ENCODE measurements at places on chromosomes 4 and X.

- DNase-seq = no peak
These were observed 133.3 kb upstream of the PCDH7 start for GRCh38 chr4:30586850-30587249.

DNA sequence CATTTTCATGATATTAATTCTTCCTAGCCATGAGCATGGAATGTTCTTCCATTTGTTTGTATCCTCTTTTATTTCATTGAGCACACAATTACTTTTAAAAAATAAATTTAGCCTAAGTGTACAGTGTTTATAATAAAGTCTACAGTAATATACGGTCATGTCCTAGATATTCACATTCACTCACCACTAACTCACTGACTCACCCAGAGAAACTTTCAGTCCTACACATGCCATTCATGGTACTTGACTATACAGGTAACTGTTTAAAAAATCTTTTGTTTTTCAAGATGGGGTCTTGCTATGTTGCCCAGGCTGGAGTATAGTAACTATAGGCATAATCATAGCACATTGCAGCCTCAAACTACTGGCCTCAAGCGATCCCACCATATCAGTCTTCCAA is 348.1 kb downstream of the RAPGEF2 start:
- no peak for DNase-seq

DNA sequence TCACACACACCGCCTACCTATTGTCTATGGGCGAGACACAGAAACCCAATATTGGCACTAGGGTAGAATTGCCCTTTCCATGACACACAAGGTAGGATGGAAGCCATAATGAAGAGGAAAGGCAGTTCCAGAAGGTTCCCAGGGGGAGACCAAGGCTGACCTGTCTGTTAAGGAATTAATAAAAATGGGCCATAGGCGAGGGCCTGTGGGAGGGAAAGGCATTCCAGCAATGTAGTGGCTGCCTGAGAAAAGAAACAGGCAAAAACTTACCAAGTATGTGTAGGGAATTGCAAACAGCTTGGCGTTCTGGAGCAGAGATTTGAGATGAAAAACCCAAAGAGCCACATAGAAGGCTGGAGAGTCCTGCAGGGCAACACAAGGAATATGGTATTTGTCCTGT is 19.1 kb downstream of the MAGED2 start:
- no peak for DNase-seq

DNA sequence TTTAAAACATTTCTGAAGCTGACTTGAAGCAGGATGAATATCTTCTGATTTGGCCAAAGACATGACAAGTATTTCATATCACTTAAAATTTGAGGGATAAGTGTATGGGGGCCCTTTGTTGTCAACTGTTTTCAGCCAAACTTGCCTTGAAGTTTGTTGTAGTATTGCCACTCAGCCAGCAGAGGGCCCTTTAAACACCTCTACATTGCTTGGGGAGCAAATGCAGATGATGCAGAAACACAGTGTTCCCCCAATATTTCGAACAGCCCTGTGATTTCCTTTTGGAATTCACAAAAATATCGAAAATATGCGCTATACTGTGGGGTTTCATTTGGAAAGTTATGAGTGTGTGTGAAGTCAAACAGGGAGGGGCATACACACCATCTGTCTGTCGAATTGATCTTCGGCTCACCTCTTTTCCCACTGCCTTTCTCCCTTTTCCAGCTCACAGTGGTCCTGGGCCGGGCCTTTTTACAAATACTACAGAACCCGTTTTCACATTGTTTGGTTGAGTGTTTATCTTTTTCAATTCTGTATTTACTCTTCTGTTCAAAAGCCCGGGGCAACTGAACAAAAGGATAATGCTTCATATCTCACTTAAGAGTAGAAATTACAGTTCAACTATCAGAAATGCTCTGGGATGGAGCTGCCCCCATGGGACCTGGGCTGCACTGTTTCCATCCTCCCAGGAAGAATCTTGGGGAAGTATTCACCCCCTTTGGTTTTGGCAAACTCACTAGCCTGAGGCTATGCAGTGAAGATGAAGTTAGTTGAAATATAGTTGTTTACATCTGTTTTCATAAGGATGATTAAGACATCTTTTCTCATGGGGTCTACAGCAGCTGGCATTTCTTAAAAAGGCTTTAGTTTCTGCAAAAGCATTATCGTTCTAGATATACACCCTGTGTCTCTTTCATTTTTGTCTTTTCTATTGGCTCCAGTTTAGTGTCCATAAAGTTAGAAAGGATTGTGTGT is 137.6 kb downstream of the EGF start:
- DNase-seq = no peak

GRCh38 chrX:13428053-13428786 is 108.4 kb upstream of the ATXN3L start:
- no peak for DNase-seq

DNA sequence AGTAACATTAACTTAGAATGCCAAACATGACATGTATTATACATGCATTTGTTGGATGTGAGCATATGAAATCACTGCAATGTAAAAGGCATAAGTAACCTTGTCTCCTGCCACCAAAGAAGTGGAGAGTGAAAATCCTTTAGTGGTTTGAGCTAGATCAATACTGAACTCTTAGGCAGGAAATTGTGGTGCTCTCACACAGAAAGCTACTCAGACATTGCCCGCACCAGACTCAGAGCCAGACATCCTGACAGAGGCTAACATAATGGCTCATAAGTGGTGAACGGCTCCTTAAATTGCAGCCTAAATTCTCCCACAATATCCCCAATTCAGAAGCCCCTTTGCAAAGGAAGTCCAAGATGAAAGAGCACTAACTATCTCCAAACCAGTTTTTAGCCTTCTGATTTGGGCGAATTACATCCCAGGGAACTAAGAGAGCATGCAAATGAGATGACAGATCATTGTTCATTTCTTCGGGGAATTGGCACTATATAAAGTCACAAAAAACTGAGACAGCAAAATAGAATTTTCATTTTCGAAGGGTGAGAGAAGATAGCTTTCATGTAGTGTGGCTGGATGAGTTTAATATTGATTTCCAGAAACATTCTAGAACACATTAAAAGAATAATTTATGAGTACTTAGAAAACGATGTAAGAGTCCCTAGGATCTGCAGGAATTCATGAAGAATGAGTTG is 233.6 kb upstream of the RPS6KA3 start:
- peak; percentile 11 for DNase-seq

DNA sequence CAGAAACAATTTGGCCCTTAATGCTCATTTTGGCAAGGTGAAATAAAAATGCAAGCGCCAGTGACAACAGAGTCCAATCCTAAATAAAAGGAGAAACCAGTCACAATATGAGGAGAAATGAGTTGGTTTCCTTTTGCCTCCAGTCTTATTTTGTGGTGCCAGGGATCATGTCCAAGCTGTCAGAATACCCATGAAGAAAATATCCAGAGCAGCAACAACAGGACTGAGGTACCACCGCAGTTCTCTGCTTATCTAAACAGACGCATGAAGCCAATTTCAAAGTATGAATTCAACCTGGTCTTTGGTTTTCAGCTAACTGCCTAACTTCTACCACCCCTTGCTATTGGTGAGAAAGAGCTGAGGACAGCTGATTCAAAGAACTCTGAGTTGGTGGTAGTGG is 199.9 kb upstream of the MAGEB2 start:
- no peak for DNase-seq

GRCh38 chr4:26183017-26183416 is 137.8 kb upstream of the RBPJ start:
- DNase-seq = no peak

- no peak for DNase-seq
These were observed 211.2 kb upstream of the POF1B start for GRCh38 chrX:85590638-85591037.

GRCh38 chr4:19540859-19541540 is 710.7 kb upstream of the SLIT2 start:
- DNase-seq = no peak

GRCh38 chr4:128840711-128841318 is 31.3 kb downstream of the JADE1 start:
- DNase-seq = no peak

GRCh38 chr4:113638562-113638832 is 123.0 kb downstream of the CAMK2D start:
- no peak for DNase-seq

DNA sequence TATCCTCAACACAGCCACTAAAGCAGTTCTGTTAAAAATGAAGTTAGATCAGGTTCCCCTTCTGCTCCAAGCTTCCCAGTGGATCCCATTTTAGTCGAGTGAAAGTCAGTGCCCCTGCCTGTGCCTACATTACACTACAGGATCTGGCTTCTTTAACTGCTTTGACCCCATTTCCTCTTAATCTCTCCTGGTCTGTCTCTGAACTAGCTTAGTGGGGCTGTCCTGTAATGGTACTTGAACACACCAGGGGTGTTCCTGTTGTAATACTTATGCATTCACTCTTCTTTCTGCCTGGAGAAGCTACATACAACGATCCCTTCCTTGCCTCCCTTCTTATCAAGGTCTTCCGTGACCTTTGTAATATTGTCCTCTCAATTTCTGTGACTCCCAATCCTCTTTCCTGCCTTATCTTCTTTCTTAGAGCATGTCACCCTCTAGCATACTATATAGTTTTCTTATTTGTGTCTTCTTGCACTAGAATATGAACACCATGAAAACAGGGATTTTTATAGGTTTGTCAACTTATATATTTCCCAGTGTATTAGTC is 16.7 kb downstream of the ARSJ start:
- DNase-seq = no peak

DNA sequence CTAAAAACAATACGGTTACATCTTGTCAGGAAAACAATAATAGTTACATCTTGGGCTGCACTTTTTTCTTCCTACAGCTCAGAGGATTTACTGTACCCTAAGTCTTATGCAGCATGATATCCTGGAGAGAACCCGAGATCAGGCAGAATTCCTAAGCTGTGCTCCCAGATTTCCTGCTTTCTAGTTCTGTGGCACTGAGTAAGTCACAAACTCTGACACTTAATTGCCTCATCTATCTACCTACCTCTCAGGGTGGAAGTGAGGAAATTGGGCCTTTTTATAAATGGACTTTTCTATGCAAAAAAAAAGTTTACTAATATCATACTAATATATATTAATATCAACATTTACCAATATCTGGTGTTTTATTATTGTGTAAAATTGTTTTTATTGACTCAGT is 438.5 kb downstream of the INPP4B start:
- DNase-seq = no peak

GRCh38 chr4:29817961-29818360 is 902.2 kb upstream of the PCDH7 start:
- DNase-seq = no peak

GRCh38 chr4:126512979-126513378 is 1119.8 kb upstream of the INTU start:
- DNase-seq = no peak

- DNase-seq = no peak
These were observed 643.7 kb downstream of the BCOR start for GRCh38 chrX:39453889-39454621.

DNA sequence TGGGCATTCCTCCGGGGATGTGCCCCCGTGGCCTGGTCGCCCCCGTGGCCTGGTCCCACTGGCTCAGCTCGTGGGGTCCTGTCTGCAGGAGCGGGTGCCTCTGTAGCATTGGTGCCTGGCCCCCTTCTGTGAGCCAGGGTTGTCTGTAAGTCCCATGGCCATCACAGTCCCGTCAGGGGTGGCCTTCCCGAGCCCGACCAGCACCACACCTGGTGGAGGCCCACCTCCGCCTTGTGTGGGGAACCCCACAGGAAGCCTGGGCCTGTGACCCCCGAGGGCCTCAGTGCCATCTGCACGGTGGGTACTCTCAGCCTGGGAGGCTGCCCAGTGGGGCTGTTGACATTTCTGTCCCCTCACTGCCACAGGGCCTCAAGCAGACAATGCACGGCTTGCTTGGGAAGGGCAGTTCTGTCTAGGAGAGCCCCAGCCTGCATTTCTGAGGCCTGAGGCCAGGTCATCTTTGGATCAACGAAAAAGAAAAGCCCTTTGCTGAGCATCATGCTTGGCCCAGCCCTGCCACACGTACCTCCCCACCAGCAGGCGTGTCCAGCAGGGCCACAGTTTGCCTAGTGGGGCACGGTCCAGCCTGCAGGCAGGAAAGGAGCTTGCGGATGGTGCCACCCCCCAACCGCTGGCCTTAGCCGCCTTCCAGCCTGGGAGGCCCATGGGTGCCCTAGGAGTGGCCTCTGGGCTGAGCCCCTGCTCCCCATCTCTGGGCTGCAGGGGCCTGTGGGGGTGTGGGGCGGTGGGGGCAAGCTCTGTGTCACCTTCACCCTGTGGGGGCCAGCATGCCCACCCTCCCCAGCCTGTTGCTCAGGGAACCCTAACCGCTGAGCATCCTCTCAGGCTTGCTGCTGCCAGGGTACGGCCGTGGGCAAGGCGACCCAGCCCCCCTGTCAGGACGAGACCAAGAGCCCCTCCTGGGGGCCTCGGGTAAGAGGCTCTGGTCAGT is 23.2 kb downstream of the NKX1-1 start:
- no peak for DNase-seq

DNA sequence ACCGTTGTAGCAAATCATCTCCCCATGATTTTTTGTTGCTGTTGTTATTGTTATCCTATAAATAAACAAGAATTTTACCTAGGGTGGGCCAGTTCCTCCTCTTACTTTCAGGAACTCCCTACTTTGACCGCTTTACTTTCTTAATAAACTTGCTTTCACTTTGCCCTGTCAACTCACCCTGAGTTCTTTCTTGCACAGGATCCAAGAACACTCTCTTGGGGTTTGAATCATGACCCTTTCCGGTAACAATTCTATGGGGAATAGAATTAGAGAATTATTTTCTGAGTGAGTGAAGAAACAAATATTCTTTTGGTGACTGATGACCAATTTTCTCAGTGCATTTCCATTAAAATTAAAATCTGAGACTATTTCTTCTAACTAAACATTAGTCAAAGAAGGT is 584.0 kb upstream of the TENM3 start:
- no peak for DNase-seq

DNA sequence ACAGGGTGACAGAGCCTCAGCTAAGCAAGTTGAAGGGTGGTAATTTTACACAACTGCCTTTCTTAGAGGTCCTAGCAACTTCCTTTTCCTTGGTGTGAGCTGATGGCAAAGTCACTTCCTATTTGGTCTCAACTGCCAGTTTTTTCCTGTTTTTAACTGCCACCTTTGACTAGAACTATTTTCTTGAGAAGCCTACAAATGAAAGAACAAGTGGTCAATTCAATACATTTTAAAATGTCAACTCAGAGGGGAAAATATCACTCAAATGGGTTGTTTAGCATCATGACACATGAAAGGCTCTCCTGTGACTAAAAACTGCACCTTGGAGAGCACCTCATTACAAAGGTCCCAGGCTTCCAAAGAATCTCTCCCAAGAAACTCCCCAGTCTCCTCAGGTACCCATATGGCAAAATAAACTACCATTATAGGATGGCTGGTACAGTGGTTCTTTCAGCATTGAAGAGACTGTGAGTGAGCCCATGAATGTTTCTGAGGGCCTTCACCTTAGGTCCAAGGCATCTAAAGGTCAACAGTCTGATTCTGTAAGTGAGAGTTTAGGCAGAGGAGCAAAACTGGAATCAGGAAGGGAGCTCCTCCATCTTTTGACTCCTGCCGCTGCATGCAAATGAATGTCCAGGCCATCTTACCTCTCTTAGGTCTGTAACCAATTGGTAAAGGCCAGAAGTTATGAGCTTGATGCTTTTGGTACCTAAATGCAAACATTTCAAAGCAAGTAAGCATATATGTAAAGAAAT is 5.5 kb upstream of the STK26 start:
- DNase-seq = no peak
